ENCODE measurements at places on chromosomes 4 and X. TPM values are rescaled to one million over a fixed set of nuclear protein-coding genes. Genes with fewer than 3 reads are reported as not detected.
A peak's percentile ranks its signal among the peaks of the same experiment; 100 is the strongest.

The NEIL3 gene
- 8.9 TPM for total RNA-seq

The NELFA gene
- 27.0 TPM for total RNA-seq

The MAGEA9B gene
- not detected for total RNA-seq

The XAGE2 gene
- total RNA-seq: not detected

- DNase-seq: no peak
- no peaks in the 10 kb centered on the region for H3K36me3 ChIP-seq
- H3K27me3 ChIP-seq: no peaks in the 10 kb centered on the region
- H3K4me3 ChIP-seq: no peak overlapping the region
These were observed 204.4 kb downstream of the ZNF330 start for GRCh38 chr4:141425124-141425523.

The PPP1R3F gene
- total RNA-seq: 8.3 TPM

DNA sequence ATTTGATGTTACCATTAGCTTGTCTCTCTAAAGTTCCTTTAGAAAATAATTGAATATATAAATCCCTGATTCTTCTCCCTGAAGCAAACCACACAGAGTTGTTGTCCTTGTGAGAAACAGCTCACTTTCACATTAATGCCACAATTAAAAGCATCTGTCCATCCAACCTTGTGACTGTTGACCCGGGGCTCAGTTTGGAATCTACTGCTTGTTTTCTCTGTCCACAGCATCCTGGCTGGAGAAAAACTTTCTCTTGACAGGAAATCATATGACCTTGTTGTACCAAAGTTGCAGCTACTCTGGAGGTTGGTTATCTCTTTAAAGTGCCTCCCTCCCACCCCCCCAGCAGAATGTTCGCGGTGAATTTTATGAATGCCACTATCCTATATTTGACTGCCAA is 3.1 kb downstream of the PRKG2 start:
- no peak overlapping the region for H3K27ac ChIP-seq
- no peak for DNase-seq
- peaks cover 2% of the 10 kb centered on the region for H3K27me3 ChIP-seq
- H3K36me3 ChIP-seq: no peaks in the 10 kb centered on the region
- H3K4me3 ChIP-seq: no peak overlapping the region
- H3K4me1 ChIP-seq: no peaks in the 10 kb centered on the region

DNA sequence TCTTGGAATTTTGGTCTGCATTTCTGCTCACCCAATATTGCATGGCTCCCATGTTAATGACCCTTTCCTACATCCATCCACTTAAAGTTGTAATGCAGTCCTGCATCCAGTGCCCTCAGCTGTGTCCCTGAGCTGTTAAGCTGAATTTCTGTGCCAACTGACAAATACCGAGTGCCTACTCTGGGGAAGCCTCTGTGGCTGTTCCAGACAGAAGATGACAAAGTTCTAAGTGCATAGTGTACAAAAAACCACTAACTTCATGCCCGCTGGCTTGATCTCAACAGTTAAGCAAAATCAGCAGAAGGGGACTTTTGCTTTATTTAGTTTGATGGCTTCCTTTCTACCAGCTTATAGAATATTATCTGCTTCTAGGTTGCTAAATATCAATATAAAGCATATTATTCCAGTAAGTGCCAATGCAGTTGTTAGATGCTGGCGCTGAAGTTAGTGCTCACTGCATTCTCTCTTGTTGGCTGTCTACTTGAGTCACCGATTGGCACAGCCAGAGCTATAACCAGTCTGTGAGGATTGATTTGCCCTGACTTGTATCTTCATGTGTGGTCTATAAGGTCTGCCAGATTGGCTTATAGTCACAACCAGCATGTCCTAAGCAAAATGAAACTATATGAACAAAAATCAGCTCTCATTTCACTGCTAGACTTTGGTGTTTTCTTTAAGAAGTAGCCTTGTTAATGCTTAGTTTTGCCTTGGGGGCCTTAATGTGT is 98.9 kb downstream of the KLHL8 start:
- H3K27me3 ChIP-seq: no peaks in the 10 kb centered on the region
- DNase-seq: no peak

The MRPS18C gene
- total RNA-seq: 50.8 TPM

The C4orf51 gene
- total RNA-seq: not detected

The BRS3 gene
- not detected for total RNA-seq

- no peak overlapping the region for H3K27ac ChIP-seq
- H3K4me3 ChIP-seq: no peak overlapping the region
- no peaks in the 10 kb centered on the region for H3K4me1 ChIP-seq
- no peaks in the 10 kb centered on the region for H3K27me3 ChIP-seq
- no peaks in the 10 kb centered on the region for H3K36me3 ChIP-seq
These were observed 52.8 kb downstream of the NPFFR2 start for GRCh38 chr4:72084587-72085011.

The PLK4 gene
- total RNA-seq: 21.4 TPM

The PHEX gene
- total RNA-seq: 0.23 TPM

DNA sequence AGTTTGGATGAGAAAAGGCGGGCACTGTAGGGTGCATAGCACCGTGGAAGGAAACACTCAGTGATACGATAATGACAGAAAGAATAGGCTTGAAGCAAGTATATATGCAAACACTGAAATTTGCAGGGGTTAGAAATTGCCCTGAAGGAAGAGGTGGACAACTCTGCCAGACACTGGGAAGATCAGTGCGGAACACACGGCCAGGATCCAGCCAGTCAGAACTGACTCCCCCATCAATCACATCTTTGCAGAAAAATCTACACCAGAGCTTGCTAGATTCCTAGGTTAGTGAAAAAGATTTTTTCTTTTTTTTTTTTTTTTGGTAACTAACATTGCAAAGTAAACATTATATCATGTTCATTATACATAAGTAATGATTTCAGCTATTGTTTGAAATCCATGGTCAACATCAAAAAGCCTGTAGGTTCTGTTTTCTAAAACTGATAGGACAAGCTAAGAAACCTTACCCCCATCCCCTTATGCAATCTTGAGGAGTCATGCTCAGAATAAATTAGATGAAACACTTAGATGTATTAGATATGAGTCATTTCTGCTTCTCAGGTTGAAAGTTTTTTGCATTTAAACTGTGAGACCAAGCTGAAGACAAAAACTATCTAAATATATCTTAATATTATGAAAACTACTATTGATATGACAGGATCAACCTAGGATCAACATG is 38.9 kb downstream of the TRIML1 start:
- no peaks in the 10 kb centered on the region for H3K4me1 ChIP-seq
- no peak overlapping the region for H3K4me3 ChIP-seq
- H3K27ac ChIP-seq: no peak overlapping the region
- H3K27me3 ChIP-seq: no peaks in the 10 kb centered on the region

DNA sequence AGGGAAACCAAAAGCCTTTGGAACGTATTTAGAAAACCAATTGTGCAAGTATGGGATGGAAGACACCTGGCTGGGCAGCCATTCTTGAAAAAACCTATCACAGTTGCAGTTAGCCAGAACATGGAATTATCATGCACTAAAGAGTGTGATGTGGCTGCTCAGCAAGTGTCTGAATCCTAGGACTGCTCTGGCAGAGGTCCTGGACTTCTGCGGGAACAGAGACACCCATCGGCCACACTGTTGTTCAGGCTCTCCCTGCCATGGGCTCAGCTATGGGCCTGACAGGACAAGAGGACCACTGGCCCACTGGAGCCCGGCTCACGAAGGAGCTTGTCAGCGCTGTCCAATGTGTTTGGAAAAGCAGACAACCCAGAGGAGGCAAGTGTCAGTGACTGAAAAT is 115.7 kb upstream of the GPC4 start:
- no peak for DNase-seq
- H3K27ac ChIP-seq: no peak overlapping the region
- no peaks in the 10 kb centered on the region for H3K27me3 ChIP-seq
- no peaks in the 10 kb centered on the region for H3K4me1 ChIP-seq

GRCh38 chrX:140087875-140088274 is 122.6 kb upstream of the CXorf66 start:
- DNase-seq: no peak
- no peaks in the 10 kb centered on the region for H3K36me3 ChIP-seq
- H3K4me1 ChIP-seq: no peaks in the 10 kb centered on the region
- H3K27me3 ChIP-seq: peaks cover 26% of the 10 kb centered on the region
- no peak overlapping the region for H3K27ac ChIP-seq

DNA sequence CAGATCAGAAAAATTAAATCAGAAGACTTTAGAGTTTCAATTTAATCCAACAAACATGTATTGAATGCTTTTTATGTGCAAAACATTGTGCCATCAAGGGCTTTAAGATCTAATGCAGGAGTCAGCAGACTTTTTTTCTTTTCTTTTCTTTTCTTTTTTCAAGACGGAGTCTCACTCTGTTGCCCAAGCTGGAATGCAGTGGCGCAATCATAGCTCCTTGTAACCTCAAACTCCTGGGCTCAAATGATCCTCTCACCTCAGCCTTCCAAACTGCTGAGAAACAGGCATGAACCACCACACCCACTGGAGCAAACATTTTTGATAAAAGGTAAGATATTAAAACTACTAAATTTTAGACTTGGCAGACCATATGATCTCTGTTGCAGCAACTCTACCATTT is 24.6 kb upstream of the LRBA start:
- no peaks in the 10 kb centered on the region for H3K27me3 ChIP-seq
- no peak overlapping the region for H3K27ac ChIP-seq
- no peaks in the 10 kb centered on the region for H3K36me3 ChIP-seq
- no peak for DNase-seq
- no peaks in the 10 kb centered on the region for H3K4me1 ChIP-seq
- H3K4me3 ChIP-seq: no peak overlapping the region

The GAGE1 gene
- not detected for total RNA-seq

GRCh38 chrX:78886550-78886949 is 58.6 kb upstream of the P2RY10 start:
- H3K4me1 ChIP-seq: no peaks in the 10 kb centered on the region
- H3K27ac ChIP-seq: no peak overlapping the region
- no peaks in the 10 kb centered on the region for H3K36me3 ChIP-seq
- H3K27me3 ChIP-seq: no peaks in the 10 kb centered on the region
- peak; percentile 0 for DNase-seq

The RPS6KA6 gene
- total RNA-seq: 0.05 TPM

- no peaks in the 10 kb centered on the region for H3K36me3 ChIP-seq
- no peaks in the 10 kb centered on the region for H3K4me1 ChIP-seq
- DNase-seq: no peak
- no peak overlapping the region for H3K4me3 ChIP-seq
- no peak overlapping the region for H3K27ac ChIP-seq
These were observed 10.6 kb downstream of the NYX start for GRCh38 chrX:41457613-41458192.

DNA sequence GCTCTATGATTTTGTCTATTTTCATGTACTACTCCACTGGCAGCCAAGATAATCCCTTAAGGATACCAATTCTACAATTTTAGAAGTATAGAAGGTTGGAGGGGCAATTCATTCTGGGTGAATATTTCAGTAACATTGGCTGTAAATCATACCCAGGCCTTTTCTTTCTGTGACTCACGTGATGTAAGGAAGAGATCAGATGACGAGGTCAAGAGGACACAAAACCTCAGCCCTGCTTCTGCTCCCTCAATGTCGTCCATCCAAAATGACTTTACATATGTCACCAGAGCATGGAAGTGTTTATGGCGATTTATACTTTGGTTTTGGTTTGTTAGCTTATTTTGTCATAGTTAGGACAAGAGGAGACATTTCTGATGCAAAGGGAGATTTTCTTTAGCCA is 70.7 kb upstream of the SLC4A4 start:
- H3K4me1 ChIP-seq: no peaks in the 10 kb centered on the region
- H3K36me3 ChIP-seq: no peaks in the 10 kb centered on the region
- no peak overlapping the region for H3K4me3 ChIP-seq
- no peak overlapping the region for H3K27ac ChIP-seq

DNA sequence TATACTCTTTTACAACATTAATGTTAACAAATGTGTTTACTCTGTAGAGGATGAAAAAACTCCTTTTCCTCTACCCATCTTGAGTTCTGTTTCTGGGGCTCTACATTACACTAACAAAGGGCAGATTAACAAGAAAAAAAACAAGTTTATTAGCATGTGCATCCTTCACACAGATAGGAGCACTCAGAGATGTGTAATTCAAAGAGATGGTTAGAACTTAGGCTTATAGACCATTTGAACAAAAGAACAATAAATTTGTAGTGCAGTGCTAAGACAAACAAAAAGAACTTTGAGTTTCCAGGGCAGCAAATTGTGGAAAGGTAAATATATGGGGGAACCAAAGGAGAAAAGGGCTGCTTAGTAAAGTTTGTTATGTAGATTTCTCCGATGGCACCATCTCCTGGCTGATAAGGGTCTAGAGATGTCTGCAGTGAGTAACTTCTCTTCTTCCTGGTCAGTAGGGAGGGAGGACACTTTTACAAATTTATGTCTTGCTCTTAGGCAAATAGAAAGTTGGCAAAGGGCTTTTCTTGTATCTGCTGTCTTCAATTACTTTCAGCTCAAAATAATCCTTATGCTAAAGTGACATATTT is 1249.9 kb upstream of the TENM3 start:
- H3K27ac ChIP-seq: no peak overlapping the region
- no peak for DNase-seq
- H3K27me3 ChIP-seq: no peaks in the 10 kb centered on the region
- H3K4me3 ChIP-seq: no peak overlapping the region
- no peaks in the 10 kb centered on the region for H3K4me1 ChIP-seq

The GPR34 gene
- not detected for total RNA-seq

The AVPR2 gene
- 10.6 TPM for total RNA-seq

DNA sequence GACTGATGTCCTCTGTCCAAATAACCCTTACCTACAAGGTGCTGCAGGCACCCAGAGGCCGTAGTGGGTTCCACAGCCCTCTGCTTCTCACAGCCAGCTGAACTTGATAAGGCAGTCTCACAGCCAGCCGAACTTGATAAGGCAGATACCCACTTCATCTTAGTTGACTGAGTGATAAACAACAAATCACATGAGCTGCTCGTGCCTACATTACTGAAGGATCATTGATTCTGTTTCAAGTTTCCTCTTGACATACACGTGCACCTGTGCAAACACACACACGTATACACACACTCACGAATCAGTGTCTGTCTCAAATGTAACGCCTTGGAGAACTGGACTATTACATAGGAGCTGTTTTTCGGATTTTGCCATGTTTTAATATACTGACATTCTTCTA is 276.3 kb downstream of the DCTD start:
- H3K36me3 ChIP-seq: no peaks in the 10 kb centered on the region
- no peaks in the 10 kb centered on the region for H3K27me3 ChIP-seq
- H3K4me1 ChIP-seq: no peaks in the 10 kb centered on the region
- H3K27ac ChIP-seq: no peak overlapping the region
- no peak for DNase-seq
- no peak overlapping the region for H3K4me3 ChIP-seq

DNA sequence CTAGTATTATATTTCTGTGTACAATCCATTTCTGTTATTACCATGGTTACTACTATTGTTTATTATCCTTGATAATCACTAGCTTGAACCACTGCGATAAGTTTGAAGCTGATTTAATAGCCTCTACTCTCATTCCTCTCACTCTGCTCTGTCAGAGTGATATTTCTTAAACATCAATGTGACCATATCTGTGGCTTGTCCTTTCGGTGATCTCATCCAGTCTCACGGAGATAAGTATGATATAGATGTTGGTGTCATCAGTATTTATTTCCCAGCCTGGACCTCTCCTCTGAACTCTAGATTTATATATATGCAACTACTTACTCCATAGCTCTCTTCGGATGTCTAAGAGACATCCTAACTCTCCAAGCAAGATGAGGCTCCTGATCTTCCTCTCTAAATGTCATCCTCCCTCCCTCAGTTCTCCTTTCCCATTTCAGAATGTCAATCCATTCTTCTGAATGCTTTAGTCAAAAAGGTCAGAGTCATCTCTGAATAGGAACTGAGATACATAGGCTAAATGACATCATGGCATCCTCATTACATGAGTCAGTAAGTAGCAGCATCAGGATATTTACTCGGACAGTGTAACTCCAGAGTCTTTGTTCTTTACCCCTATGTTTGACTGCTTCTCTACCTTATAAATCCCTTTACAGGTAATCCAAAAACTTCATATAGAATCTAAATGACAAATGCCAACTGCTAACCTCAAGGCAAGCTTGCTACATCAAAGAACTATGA is 129.5 kb downstream of the PACRGL start:
- no peak for DNase-seq
- H3K4me1 ChIP-seq: no peaks in the 10 kb centered on the region
- H3K27me3 ChIP-seq: no peaks in the 10 kb centered on the region
- H3K36me3 ChIP-seq: no peaks in the 10 kb centered on the region
- no peak overlapping the region for H3K27ac ChIP-seq

All from Panc1 (cell line).